ENCODE measurements at places on chromosomes 11 and 22.
A peak's percentile ranks its signal among the peaks of the same experiment; 100 is the strongest.

GRCh38 chr22:22932512-22932941 is 44.9 kb downstream of the IGLL5 start:
- DNase-seq = no peak

GRCh38 chr11:59224351-59224928 is 11.7 kb upstream of the MPEG1 start:
- no peak for DNase-seq

- DNase-seq = no peak
Observed at GRCh38 chr11:117565709-117566108, 231.3 kb downstream of the DSCAML1 start.

DNA sequence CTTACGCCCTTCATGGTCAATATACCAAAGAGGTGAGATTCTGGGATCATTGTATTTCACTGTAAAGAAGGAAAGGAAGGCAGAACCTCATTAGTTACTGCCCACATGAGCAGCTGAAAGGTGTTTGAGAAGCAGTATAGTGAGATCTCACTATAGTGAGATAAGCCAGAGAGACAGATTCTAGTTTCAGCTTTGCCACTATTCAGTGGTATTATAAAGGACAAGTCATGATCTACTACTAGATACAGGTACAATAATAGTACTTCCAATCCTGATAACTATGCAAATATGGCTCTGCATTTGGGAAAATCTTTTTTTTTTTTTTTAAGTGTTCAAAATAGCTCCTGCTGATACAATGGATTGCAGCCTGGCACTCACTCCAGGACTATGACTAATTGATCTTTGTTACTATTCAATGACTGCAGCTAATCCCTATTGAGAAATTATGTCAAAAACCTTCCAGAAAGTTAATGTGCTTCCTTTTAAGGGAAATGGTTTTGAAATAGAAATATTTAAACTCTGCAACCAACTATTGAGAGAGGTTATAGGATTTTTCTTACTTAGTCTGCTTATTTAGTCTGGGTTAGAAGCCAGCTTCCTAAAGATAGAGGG is 8.3 kb upstream of the DLAT start:
- no peak for DNase-seq

DNA sequence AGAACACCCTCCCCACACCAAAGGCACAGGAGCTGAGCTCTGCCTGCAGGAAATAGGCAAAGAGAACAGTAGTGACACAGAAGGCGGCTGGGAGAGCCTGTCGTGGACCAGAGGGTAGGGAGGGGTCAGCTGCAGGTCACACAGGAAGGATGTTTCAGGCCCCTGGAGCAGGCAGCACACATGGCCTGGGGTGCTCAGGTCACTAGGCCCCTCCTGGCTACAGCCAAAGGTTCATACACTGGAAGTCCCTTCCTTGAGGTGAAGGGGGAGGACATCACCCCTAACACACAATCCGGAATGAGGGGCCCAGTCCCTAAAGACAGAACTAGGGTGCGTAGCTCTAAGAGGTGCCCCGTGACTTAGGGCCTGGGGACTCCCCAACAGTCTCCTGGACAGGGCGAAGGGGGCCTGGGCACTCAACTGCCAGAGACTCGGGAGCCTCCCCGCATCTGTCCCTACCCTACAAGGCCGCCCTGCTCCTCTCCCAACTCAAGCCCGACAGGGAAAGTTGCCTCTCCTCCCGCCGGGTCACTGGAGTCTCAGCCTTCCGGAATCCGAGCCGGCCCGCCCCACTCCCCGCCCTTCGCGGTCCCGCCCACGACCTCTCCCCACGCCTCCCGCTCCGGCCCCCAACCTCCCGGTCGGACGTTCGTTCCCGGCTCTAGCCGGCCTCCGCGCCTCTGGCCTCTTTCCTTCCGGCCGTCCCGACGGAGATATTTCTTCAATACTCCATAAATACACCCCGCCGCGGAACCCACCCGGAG is at the start of gene CYB5R2:
TSS of gene CYB5R2 (minus strand) at position 541 of the 764 bp plus-strand sequence. CDS start 675 bp downstream, outside the sequence.
- peak; percentile 60 for DNase-seq

- peak; percentile 87 for DNase-seq
Observed at GRCh38 chr11:59158206-59159068, 13.5 kb upstream of the DTX4 start.

- DNase-seq = no peak
Observed at GRCh38 chr11:15965562-15966250, 390.6 kb downstream of the SOX6 start.

GRCh38 chr11:66869567-66869870 is 12.7 kb downstream of the LRFN4 start:
- DNase-seq = no peak

GRCh38 chr11:21301981-21302380 is 632.6 kb downstream of the NELL1 start:
- no peak for DNase-seq

DNA sequence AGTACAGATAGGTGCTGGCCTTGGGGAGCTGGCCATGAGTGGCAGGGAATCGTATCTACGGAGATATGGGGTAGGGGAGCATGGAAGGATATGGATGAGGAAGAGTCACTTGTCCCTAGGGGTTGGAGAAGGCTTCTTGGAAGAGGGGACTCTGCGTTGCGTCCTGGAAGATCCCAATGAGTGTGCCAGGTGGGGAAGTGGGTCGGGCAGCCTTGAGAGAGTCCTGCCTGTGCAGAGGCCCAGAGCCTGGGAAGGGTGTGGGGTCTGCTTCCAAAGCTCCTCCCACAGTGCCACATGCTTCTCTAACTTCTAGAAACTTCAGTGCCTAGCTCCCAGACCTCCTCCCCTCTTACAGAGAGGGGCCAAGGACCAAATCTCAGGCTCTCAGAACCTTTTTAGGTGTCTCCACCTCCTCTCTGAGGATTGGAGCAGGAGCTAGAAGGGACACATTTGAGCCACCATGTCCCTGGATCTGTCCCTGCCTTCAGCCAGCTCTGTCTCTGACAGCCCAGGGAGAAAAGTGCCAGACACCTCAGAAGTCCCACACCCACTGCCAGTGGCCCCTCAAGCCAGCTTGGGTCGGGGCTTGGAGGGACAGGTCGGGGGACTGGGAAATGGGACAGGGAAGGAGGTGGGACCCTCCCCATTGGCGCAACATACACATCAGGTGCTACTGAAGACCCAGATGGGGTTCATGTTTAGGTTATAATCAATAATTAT is 11.0 kb downstream of the RHBDD3 start:
- no peak for DNase-seq

DNA sequence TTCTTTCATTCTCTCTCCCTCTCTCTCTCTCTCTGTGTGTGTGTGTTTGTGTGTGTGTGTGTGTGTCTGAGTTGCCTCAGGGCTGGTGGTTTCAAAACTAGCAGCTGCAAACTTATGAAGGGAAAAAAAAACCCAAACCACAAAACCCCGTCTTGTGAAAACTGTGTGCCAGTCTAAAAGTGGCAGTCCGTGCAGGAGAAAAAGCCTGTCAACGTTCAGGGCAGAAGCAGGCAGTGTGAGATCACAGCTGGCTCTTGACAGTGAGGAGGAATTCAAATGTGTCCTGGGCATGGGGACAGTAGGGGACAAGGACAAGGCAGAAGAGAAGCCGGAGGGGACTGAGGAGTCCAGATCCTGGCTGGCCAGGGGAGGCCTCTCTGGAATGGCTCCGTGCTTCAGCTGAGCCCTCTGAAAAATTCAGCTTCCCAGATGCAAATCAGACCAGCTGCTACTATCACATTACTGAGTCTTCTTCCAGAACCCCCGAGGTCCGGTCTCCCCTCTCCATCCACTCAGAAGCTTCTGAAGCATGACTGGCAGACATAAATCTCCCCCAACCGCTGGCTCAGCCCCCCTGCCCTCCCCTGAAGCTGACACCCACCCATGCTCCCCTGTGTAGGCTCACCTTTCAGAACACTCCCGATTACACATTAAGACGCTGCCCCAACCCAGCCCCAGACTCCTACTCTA is 31.9 kb downstream of the FLI1 start:
- no peak for DNase-seq

DNA sequence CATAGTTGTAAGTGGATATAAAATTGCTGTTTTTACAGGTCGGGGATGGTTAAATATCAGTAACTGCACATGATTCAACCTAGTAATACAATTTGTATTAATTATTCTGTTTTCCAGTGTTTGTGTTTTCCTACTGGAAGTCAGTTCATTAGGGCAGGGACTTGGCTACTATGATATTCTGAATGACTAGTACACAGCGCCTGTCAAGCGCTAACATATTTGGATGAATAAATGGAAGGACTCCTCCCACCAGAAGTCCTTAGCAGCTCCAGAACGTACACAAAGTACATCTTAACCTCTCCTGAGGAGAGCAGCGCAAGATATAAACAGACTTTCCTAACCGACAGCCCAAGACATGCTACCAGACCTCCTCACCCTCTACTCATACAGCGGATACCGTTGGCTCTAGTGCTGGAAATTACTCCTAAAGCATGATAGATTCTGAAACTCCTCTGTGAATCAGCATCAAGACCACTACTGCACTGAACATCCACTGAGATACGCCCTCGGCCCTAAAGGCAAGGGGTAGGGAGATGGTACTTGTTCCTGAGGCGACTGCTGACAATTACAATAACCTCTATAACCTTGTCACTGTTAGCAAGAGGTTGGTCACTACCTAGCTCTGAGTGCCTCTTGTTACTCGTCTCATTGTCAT is 79.1 kb downstream of the RDX start:
- no peak for DNase-seq

GRCh38 chr11:65159012-65159411 is 11.0 kb upstream of the SPDYC start:
- no peak for DNase-seq

DNA sequence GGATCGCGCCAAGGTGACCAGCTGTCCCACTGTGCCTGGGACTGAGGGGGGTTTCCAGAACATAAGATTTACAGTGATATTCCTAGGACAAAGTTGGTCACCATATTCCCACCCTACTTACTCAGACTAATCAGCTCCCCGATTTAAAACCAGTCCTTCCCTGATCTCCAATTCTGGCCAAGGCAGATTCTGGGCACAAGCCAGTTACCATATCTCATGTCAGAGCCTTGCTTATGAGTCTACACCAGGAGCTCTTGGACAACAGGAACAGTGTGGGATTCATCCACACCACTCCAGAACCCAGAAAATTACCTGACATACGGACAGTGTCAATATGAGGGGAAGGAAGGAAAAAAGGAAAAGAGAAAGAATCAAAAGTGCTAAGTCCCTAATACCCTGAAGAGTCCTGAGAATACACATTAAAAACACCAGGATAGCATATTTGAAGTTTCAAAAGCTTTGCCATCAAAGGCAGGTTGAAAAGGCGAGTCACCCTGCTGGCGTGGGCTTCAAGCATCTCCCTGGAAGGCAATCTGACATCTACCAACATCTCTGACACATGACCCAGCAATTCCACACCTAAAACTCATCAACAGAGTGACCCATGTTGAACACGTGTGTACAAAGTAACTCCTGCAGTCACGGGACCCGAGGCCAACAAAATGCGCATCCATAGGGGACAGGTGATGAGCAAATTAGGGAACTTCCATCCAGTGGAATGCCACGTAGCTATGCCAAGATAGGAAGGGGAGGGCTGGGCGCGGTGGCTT is 8.0 kb upstream of the IL2RB start:
- DNase-seq = no peak

DNA sequence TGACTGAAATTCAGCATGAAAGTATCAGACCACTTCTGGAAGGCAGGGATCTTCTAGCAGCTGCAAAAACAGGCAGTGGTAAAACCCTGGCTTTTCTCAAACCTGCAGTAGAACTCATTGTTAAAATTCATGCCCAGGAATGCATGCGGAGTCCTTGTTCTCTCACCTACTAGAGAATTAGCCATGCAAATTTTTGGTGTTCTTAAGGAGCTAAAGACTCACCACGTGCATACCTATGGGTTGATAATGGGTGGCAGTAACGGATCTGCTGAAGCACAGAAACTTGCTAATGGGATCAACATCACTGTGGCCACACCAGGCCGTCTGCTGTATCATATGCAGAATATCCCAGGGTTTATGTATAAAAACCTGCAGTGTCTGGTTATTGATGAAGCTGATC is 19.1 kb downstream of the ZBTB44 start:
- no peak for DNase-seq

DNA sequence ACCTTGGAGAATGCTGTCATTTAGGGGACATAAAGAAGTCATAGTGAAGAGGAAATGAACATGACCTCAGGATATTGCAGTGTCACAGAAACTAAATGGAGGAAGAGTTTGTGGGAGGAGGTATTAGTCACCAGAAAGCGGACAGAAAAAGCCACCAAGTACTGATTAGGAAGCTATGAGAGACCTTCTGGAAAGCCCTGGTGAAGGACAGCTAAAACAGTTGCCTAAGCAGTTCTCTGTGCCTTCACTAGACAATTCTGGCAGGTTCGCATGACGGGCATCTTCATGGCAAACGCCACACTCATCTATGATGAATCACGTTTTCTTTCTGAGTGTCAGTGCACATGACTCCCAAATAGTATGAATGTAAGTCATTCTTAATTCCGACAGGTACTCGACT is 325.8 kb downstream of the C11orf87 start:
- no peak for DNase-seq

DNA sequence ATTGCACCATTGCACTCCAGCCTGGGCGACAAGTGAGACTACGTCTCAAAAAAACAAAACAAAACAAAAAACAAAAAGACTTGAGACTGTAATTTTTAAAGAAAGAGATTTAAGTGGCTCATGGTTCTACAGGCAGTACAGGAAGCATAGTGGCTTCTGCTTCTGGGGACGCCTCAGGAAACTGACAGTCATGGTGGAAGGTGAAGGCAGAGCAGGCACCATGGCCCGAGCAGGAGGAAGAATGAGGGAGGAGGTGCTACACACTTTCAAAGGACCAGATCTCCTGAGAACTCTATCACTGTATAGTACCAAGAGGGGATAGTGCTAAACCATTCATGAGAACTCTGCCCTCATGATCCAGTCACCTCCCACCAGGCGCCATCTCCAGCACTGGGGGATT is 52.0 kb downstream of the CBL start:
- no peak for DNase-seq

- no peak for DNase-seq
Observed at GRCh38 chr11:96051820-96052219, 127.9 kb upstream of the MTMR2 start.

DNA sequence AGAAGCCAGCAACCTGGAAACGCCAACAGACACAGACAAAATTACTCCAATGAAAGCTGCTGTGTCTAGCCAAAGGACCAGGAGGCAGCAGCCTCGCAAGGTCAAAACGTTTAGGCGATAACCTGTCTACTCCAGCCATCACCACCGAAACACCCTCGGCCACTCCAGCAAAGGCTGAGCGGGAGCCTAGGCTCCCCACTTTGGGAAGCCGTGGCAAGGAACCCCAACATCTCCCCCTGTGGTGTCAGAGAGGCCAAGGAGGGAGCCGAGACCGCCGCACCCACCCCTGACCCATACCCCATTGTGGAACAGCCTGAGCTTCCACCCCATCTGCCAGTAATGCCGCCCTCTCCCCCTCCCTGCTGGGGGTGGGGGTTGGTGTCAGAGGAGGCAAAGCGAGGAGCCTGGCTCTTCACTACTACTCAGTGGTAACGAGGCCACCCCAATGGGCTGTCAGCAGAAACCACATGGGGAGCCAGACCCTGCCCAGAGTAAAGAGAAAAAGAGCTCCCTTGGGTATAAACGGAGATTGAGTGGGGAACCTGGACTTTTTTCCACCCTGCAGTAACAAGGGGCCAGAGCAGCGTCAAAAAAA is 33.9 kb upstream of the SEPTIN5 start:
- no peak for DNase-seq

GRCh38 chr11:102276783-102277182 is 40.5 kb upstream of the BIRC3 start:
- DNase-seq = no peak

All from posterior cingulate gyrus (tissue), 11 donors.